Stimulated activated CD4-positive, alpha-beta T cell treated with anti-CD3 and anti-CD28 coated beads, Interleukin-12 subunit alpha, Interleukin-12 subunit beta, amount 100 ng/mL, for 24 hours (primary cell): ENCODE measurements at places on chromosomes 1 and 21.
A peak's percentile ranks its signal among the peaks of the same experiment; 100 is the strongest.

- DNase-seq = no peak
Measured at GRCh38 chr1:89440911-89441310, 77.1 kb downstream of the GBP6 start.

- no peak for DNase-seq
Measured at GRCh38 chr1:190578017-190578416, 100.4 kb upstream of the BRINP3 start.

GRCh38 chr1:63821091-63822005 is 47.5 kb downstream of the ROR1 start:
- no peak for DNase-seq

DNA sequence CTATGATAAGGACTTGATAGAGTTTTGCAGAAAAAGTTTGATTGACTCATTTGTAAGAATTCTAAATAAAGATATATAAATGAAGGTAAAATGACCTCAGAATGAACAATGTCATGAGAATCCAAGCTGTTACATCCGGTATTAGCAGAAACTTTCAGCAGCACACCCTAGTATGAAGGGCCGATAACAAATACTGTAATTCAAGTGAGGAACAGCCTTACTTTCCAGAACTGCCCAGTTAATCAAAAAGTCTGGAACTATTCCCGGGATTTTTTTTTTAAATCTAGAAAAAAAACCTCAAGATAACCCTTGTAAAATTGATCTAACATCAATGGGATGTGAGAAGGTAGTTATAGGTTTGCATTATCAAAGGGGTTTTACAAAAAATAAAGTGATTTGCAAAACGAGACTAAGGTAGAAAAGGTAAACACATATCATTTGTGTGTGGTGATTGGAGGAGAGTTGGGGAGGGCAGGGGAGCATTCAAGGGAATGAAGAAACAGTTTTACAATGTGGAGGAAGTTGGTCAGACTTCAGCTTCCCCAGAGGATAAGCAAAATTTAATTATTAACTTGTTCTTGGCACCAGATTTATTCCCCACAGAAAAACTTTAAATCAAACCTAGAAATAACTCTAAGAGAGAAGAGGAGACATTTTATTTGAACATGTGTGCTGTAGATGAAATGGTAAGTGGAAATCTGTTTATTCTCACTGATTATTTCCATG is 75.9 kb upstream of the VCAM1 start:
- DNase-seq = no peak

DNA sequence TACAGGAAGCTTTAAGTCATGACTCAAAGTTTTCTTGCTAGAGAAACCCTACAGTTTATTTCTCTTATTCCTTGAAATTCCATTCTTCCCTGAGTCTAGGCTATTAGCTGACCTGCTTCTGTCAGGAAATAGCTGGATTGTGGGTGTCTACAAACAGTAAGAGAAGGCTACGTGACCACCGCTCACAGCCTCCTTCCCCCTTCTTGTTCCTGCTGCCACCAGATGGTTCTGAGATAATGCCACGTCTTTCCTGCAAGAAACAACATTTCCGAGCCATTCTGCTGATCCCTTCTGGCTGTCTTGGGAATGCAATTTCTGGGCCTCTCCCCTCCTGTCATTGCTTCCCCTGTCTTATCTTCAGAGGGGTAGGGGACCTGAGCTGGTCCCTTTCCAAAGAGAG is 128.9 kb upstream of the SGIP1 start:
- no peak for DNase-seq

DNA sequence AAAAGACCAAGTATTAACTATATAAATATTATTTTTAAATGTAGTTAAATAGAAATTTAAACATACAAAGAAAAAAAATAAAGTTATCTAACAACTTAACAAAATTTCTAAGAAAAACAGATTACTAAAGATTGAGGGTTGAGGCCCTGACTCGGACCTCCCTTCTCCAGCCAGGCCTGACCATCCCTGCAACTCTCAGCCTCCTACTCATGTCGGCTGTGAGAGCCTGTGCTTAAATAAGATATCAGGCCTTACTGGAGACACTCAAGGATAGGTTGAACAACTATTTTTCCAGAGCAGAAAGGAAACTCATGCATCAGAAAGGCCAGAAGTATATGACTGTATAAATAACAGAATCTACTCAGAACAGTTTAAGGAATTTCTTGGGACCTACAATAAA is 33.0 kb upstream of the PSMG1 start:
- DNase-seq = no peak

- no peak for DNase-seq
Measured at GRCh38 chr1:86209346-86209745, 52.8 kb upstream of the COL24A1 start.

DNA sequence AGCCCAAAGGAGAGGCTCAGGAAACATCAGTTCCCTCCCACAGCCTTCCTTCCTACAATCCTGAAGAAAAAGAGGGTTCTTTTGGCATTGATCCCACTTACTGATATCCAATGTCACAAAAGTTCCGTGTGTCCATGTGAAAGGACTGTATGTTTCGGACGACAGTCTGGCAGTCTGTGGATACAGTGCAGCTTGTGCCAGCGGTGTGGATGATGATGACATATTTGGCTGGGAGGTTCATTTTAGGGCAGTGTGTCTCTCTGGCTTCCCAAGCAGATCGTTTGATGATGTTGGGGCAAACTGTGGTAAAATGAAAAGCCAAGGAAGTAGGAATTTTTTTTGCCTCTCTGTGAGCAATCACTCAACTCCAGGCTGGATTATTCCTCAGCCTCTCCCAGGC is 10.4 kb downstream of the PGLYRP3 start:
- no peak for DNase-seq

DNA sequence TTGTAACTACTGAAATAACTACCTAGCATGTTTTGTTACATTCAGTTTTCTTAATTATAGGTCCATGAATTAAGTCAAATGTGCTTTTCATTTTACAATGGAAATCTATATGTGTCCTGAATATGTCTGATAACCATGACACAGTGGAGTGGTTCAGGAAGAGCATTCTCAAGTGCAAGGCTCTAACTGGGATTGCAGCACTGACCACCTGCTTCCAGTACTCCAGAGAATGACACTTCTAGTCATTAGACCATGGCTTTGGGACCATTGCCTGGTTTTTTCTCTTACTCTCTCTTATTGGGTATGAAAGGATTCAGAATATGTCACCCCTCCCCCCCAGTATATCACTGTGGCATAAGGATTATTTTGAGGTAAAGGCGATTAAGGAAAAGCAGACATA is 204.9 kb upstream of the CACYBP start:
- no peak for DNase-seq

GRCh38 chr1:192626366-192627179 is 9.4 kb upstream of the RGS13 start:
- no peak for DNase-seq

DNA sequence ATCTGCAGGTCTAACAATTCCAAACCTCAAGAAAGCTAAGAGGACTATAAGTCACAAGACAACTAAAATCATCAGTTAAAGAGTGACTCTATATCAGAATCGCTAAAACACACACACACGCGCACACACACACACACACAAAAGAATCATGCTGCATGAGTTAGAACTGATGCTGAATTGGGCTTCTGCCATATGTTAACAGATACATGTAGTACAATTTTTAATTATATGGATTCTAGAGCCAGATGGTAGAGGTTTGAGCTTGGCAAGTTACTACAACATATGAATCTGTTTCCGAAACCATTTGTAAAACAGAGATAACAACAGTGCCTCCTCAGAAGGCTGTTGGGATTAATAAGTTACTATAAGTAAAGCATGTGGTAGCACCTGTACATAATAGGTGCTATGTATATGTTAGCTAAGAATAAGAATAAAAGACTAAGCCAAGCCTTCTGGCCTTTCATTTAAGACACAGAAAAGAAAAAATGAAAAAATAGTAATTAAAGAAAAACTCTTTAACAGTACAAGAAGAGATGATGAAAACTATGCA is 17.9 kb downstream of the EPRS1 start:
- no peak for DNase-seq

DNA sequence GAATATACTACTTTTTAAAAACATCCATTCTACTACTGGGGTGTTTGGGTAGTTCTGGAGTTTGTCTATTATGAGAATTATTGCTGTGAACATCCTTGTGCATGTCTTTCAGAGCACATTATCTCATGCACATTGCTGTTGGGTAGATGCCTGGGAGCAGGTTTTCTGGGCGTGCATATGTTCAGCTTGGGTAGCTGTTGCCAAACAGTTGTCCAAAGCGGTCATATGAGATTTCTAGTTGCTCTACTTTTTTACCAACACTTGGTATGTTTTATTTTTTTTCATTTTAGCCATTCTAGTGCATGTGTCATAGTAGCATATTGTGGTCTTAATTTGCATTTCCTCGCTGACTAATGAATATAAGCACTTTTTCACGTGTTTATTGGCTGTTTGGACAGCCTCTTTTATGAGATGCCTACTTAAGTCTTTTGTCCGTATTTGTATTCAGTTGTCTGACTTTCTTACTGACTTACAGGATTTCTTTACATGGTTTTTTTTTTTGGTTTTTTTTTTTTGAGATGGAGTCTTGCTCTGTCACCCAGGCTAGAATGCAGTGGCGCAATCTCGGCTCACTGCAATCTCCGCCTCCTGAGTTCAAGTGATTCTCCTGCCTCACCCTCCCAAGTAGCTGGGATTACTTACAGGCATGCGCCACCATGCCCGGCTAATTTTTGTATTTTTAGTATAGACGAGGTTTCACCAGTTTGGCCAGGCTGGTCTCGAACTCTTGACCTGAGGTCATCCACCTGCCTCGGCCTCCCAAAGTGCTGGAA is 18.1 kb downstream of the ZDHHC18 start:
- DNase-seq = no peak

GRCh38 chr1:55749975-55750627 is 534.9 kb upstream of the USP24 start:
- DNase-seq = no peak

DNA sequence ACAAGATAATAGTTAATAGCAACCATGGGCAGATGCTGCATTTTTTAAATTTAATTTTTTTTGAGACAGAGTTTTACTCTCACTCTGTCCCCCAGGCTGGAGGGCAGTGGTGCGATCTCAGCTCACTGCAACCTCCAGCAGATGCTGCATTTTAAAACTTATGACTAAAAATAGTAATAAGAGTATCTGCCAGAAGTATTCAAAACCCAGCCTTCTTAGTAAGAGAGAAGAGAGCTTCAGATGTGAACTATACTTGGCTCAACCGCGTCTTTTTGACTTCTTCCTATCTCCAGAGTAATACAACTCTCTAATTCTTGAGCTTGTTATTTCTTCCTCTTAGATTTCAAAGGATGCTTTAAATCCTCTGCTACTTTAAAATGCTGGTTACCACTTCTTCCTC is 4.6 kb downstream of the RPS27 start:
- no peak for DNase-seq

DNA sequence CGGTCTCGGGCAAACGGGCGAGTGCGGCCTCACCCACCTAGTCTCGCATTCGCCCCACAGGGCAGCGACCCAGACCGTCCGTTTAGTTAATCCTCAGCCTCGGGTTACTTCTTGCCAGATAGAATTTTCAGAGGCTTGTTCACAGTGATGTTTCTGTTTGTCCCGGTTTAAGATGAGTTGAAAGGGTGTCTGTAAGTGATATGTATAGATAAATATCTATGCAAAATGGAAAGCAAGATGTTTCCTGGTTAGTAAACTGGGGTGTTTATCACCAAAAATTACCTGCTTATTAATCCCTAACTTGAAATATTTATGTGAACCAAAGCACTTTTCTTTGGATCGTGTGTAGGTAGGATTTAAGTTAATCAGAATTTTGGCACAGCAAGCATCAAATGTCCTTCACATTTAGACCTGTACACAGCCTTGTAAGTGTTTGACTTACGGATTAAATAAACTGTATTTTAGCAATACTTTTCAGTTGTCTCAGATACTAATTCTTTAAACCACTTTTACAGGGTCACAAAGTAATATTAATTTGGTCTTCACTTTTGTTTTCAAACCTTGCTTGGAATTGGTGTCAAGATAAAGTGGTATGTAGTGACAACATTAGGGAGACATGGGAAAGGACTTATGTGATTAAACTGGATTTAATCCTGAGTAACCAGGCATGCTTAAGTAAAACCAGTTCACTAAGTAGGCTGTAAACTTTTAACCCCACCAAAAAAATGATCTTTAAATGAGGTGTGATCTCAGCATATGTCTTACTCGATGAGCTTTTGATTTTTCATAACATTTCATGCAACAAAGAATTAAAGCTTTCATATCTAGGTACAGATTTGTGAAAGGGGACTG is 914 bp downstream of the ZNF326 start:
- no peak for DNase-seq

- no peak for DNase-seq
Measured at GRCh38 chr1:57572016-57572415, 148.2 kb upstream of the DAB1 start.

DNA sequence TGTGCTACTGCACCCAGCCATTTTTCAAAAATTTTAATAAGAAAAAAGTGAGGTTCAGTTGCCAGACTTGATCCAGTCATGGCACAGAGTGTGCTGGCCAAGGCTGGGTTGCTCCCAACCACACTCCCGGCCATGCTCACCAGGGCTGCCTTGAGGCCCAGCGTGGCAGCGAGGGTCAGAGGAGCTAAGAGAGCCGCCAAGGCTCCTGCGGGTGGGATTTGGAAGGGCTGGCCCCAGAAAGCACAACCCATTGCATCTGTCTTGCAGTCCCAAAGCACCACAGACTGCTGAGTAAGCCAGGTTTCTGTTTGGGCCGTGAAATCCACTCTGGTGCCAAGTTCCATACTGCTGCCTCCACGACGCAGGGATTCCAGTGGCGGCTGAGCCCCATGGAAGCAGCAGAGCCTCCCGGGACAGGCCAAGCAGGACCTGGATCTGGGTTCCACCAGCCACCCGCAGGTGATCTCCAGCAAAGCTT is 22.6 kb downstream of the ZBTB17 start:
- DNase-seq = no peak

GRCh38 chr1:35838693-35839245 is 31.0 kb downstream of the AGO4 start:
- DNase-seq = no peak

- DNase-seq = peak; percentile 86
Measured at GRCh38 chr1:9942939-9943788, at the start of the genes LZIC and NMNAT1. LZIC (minus strand) TSS chr1:9943391; CDS start chr1:9936619, 6,772 bp downstream. NMNAT1 (plus strand) TSS chr1:9943475; CDS start chr1:9972074, 28,599 bp downstream.
